Esophagus squamous epithelium (tissue), 5 donors: ENCODE measurements at places on chromosomes 5 and 9. TPM values are rescaled to one million over a fixed set of nuclear protein-coding genes. Genes with fewer than 3 reads are reported as not detected.

- no peak for DNase-seq
These were observed 284.0 kb upstream of the VLDLR start for GRCh38 chr9:2337627-2338026.

GRCh38 chr9:110308633-110309038 lies 29.0 kb downstream of the TXNDC8 start:
- DNase-seq, result no peak

DNA sequence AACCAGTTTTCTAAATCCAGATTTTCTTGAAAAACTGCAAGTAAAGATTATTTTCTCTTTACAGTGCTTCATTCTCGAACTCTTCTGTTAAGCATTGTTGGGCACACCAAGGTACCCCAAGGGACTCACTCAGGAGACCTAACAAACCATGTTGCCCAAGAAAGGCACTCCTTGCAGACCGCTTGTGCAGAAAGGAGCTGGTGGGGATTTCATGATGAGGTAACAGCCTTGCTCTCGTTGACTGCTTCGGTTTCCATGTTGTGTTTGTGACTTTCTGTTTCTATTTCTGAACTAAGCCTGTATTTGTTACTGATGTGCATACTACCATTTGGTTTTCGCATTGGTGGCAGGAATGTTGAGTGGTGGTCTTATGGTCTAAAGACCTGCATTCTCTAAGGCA lies 266.6 kb upstream of the DAP start:
- no peak for DNase-seq

GRCh38 chr9:83701769-83702168 lies 6.0 kb downstream of the UBQLN1 start:
- DNase-seq, result no peak

- DNase-seq, result no peak
These were observed 161.8 kb upstream of the VLDLR start for GRCh38 chr9:2459756-2460155.

- DNase-seq, result no peak
These were observed 8.2 kb upstream of the ELL2 start for GRCh38 chr5:95969651-95970358.

COL15A1 gene
- total RNA-seq, result 3.4 TPM

PITX1 gene
- total RNA-seq, result 735 TPM

DENND1A gene
- 14.3 TPM for total RNA-seq
